ENCODE measurements at places on chromosomes 13 and 19. TPM values are rescaled to one million over a fixed set of nuclear protein-coding genes. Genes with fewer than 3 reads are reported as not detected.

GRCh38 chr13:79799059-79799867, 318.3 kb downstream of the NDFIP2 start:
- no peak for DNase-seq

DNA sequence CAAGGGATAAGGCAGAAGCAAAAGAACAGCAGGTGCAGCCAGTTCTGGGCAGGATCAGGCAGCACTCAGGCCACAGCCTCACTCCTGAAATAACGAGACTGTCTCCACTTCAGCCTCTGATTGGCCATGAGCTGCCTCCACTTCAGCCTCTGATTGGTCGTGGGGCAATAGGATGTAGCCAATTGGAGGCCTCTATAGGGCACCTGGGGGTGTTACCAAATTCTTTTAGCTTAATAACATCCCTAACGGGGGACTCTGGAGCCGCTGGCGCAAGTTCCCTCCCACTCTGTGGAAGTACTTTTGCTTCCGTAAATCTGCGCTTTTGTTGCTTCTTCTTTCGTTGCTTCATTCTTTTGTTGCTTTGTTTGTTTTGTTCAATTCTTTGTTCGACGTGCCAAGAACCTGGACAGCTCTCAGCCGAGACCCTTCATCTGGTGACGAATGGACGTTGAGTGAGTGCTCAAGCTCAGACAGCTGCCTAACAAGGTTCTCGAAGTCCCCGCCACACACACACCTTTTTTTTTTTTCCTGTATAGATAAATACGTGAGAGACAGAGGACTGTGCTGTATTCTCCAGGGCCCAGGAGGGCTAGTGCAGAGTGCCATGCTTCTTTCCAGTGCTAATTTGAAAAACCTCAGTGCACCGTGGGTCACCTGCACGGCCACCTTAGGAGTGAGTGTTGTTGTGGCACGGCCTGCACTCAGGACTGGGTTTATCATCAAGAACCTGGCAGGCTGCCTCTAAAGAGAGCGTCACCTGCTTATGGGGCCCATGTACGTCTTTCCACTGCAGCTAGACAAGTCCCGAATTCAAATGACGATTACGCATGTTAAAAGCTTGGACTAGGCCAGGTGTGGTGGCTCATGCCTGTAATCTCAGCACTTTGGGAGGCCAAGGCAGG, 32.0 kb upstream of the TUBGCP3 start:
- peak; percentile 93 for DNase-seq

DNA sequence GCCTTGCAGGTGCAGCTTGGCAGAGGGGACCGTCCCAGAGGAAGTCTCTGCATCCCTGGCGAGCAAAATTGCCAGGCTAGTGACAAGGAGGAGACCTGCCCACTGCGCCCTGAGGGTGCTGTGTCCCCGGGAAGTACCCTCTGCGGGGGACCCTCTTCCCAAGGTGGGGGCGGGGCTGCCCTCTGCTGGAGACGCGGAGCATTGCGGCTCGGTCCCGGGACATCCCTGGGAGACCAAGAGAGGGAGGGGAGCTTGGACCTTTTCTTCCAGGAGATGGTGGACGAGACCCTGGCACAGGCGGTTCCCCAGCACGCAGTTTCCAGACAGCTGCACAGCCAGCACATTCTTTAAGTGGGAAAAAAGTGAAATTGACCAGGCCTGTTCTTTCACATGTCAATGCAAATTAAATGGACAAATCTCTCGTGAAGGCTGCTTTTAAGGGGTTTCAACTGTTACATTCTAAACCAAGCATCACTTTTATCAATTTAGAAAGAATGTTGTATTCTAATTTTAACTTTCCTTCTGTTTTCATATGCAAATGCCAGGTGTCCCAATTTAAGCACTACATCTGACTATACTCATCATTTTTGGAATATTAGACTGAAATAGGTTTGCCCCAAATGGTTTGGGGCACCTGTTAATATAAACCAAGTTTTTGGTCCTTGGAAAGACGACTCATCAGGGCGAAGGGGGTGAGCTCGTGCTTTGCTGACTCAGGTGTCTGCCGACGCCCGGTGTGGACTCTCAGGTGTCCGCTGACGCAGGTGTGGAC, 60.7 kb downstream of the MCF2L start:
- DNase-seq: peak; percentile 70

GRCh38 chr19:13684021-13684420, 80.3 kb upstream of the MRI1 start:
- no peak for DNase-seq

- no peak for DNase-seq
Observed at GRCh38 chr19:41116261-41116660, 2.0 kb downstream of the CYP2F1 start.

GRCh38 chr19:56699552-56699951, 28.0 kb upstream of the ZNF835 start:
- no peak for DNase-seq

- no peak for DNase-seq
Observed at GRCh38 chr19:12997179-12997966, 2.1 kb downstream of the NFIX start.

GRCh38 chr13:39417131-39417530, 185.9 kb downstream of the LHFPL6 start:
- peak; percentile 61 for DNase-seq

DNA sequence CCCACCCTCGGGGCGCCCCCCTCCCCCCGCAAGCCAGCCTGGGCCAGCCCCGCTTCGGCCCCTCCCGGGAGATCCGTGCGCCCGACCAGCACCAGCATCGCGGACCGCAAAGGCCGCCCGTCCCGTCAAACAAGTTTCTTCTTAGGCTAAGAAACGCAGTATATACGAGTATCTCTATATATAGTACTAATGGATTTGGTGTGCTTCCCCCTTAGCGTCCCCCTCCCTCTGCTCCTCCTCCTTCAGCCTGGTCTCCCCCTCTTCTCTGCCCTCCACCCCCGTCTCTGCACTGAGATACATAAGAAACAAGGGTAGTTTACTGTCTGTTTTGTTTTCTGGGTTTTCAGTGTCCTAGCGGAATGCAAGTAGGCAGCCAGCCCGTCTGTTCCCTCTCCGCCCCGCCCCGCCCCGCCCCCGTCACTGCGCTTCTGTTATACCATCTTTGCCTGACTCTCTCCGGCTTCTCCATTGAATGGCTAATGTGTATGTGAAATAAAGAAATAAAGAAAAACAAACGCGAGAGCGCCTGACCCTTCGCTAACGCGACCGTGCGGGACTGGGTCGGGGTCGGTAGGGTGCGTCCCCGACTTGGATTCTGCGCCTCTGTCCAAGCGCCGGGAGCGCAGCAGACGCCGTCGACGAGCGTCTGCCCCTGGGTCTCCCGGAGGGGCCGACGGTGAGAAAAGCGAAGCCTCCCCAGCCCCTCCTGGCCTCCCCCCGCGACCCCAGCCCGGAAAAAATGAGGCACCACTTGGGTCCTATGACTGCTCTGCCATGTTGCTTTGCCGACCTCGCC, 4.2 kb downstream of the LYL1 start:
- peak; percentile 42 for DNase-seq

GRCh38 chr19:55467236-55468053, 2.9 kb upstream of the C19orf85 start:
- peak; percentile 70 for DNase-seq

DNA sequence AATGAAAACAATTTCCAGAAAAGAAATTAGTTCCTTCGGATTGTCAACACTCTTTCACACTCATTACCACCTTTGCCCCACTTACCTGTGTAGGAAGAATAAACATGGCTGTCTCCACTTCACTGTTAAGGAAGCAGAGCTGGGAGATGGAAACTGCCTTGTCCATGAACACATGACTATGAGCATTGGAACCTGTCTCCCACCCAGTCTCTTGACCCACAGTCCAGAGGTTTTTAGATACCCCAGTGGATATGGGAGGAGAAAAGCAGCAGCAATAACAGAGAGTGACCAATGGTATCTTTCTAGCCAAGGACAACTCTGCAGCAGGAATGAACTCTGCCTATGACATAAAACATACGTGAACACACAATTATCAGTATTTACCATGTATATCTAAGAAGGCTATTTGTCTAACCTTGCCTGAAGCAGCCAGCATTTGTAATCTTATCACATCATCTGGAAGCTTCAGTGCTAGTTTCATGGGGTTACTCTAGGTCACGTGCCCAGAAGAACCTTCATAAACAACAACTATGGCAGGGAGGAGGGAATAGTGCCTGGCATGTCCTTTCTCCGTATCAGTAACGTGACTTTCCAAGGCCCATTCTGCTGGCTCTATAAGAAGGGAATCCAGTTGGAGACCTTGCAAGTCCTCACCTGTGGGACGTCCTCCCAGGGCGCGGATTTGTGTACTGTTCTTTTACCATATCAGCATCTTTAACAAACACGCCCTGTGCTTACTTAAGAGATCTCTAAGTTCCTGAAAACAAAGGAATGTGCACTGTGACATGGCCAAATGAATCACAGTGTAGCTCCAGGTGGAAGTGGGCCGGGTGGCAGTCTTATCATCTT, 221.8 kb upstream of the UBL3 start:
- DNase-seq: no peak

DNA sequence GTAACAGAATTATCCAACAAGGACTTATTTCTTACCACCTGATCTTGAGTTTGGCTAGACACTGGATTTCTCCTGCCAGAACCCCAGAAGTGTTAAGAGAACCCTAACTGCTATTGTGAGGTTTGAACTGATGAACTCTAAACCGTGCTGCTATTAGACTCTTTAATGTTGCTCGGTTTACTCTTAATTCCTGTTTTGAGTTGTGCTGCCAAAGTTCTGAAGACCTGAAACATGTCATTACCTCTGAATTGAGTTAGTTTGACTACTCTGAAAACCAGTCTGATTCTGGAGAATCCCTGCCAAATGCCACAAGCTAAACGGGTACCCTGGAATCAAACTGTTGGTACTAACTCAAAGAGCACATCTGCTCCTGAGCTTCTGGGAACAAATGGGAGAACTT, 215.5 kb downstream of the KLF12 start:
- DNase-seq: no peak

GRCh38 chr19:11949201-11949600, 15.6 kb upstream of the ZNF763 start:
- no peak for DNase-seq

PGLYRP2 gene
- total RNA-seq: not detected

ZNF428 gene
- 18.5 TPM for total RNA-seq

KIR2DL4 gene
- not detected for total RNA-seq

MYO1F gene
- total RNA-seq: 0.15 TPM

POSTN gene
- not detected for total RNA-seq

INSL3 gene
- total RNA-seq: not detected

Measured in neural progenitor cell (in vitro differentiated cells).